ENCODE measurements at places on chromosomes 3 and 15.
A peak's percentile ranks its signal among the peaks of the same experiment; 100 is the strongest.

GRCh38 chr3:67154429-67154828 is 156.3 kb downstream of the KBTBD8 start:
- no peak for DNase-seq

- DNase-seq = peak; percentile 59
Observed at GRCh38 chr3:130963878-130964277, 62.7 kb downstream of the ASTE1 start.

DNA sequence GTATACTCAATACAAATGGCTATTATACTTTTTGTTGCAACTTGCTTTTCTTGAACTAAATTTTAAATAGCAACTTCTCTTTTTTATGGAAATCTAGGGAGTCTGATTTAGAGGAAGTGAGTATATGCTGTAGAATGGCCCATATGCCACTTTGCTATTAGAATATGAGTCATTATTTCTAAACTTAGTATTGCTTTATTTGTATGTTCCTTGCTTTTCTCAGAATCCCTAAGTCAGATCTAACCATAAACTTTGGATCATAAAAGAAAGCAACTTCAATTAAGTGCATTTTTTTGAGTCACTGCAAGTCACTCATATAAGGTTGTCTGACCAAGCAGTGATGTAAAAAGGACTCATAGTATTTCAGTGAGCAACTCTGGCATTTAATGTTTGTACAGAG is 17.5 kb upstream of the SPTSSB start:
- DNase-seq = no peak

DNA sequence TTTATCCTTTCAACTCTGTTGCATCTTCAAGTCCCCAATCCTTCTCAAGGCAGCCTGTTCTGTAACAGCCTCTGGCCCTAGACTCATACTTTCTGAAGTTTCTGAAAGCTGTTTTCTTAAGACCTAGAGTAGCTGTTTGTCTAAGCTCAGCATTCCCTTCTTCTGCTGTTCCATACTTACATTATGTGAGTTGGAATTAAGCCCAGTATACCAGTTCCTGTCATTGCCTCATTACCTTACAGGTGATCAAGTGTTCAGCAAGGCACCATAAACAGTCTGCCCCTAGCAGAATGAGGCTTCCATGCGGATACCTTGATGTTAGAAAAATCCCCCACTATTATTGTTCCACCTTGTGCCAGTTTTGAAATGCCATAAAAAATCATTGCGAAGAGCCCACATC is 180.6 kb downstream of the PLCL2 start:
- no peak for DNase-seq

- no peak for DNase-seq
Observed at GRCh38 chr15:38202361-38202760, 50.3 kb upstream of the SPRED1 start.

DNA sequence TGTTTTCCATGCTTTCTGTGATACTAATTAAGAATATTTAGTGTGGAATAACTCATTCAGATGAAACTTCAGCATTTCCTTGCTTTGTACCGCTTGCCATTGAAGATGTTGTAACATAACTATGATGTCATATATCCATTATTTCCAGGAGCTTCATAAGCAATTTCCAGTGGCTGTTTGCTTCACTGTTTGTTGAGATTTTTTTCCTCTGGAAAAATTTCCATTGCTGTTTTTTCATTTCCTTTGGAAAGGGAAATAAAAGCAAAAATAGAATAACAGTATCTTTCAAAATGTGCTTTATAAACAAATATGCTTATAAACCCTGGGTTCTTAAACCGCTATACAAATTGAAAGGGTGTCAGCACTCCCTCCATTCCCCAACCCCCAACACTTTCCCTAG is 319.6 kb upstream of the SEMA6D start:
- DNase-seq = no peak

DNA sequence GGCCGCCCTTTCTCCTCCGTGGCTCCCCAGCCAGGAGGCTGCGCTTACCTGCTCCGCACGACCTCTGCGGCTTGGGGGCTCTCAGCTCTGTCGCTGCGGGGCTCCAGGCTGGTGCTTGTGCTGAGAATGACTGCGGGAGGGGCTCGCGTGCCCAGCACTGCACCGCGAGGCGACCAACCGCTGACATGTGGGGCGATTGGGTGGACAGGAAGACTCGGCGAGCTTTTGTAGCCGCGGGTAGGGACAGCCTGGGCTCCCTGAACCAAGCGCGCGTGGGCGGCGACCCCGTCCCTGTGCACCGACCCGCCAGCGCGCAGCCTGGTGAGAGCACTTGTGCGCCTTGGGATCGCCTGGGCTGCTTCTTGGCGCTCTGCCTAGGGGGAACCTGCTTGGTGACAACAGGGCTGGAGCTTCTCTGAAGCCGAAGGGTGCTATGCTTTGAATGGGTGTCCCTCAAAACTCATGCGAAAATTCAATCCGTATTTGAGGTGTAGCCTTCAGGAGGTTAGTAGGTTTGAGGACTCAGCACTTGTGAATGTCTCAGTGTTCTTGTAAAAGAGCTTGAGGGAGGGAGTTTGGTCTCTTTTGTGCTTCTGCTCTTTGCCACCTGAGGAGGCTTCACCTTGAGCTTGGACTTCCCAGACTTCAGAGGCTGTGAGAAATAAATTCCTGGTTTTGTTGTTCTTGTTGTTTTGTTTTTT is 50.4 kb downstream of the IL12A start:
- no peak for DNase-seq

DNA sequence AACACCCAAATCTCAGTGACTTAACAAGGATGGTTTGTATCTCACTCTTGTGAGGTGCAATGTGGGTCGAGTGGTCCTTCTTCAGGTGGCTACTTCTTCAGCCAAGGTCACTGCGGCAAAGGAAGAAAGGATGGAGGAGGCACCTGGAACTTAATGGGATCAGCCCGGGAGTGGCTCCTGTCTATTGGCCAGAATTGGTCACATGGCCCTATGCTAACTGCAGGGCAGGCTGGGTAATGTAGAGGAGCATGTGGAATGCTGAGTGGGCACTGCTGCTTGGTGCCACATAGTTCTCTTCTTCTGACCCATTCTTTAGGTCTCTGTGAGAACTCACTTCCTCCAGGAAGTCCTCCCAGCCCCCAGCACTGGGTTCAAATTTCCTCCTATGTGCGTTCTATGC is 20.3 kb upstream of the FAM3D start:
- DNase-seq = no peak

GRCh38 chr15:63941698-63942465 is 104.4 kb downstream of the DAPK2 start:
- DNase-seq = no peak

DNA sequence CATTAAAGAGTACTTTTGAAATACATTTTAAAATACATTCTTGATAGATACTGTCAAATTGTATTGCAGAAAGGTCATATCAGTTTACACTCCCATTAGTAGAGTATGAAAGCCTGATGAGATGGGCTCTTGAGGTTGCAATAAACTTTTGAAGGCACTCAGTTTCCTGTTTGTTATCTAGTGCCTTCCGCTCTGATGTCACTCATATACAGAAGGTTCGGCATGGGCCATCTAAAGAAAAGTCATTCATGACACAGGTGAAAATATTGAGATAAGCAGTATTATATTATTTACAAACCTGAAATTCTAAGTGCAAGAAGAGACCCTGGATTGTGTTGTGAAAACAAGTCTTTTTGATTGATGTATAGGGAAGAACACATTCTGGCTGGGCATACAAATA is 36.5 kb upstream of the DENND4A start:
- DNase-seq = no peak

GRCh38 chr3:44339181-44340057 is 853 bp downstream of the TCAIM start:
- DNase-seq = no peak

- DNase-seq = no peak
Observed at GRCh38 chr3:177787279-177788041, 590.2 kb upstream of the TBL1XR1 start.

DNA sequence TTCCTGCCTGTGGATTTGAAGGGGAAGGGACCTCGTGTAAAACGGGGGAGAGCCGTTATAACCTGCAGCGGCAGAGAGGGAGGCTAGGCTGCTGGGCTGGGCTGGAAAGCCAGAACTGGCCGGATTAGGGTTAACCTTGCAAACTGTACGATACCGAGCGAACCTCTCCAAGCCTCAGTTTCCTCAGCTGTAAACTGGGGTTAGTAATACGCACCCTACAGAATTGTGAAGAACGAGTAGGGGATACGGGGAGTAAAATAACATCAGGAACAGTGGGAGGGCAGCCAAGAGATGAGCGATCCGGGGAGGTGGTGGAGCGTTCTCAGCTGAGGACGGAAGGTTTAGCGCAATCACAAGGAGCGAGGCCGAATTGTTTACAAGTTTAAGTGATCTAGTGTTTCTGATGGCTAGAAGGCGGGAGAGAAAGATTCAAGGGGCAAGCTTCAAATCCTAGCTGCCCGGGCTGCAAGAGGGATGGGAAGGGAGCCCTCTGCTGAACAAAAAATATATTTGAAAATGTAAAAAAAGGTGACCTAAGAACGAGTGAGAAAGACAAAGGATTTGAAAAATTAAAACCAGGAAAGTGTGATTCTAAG is 768 bp upstream of the SEMA5B start:
- peak; percentile 70 for DNase-seq

DNA sequence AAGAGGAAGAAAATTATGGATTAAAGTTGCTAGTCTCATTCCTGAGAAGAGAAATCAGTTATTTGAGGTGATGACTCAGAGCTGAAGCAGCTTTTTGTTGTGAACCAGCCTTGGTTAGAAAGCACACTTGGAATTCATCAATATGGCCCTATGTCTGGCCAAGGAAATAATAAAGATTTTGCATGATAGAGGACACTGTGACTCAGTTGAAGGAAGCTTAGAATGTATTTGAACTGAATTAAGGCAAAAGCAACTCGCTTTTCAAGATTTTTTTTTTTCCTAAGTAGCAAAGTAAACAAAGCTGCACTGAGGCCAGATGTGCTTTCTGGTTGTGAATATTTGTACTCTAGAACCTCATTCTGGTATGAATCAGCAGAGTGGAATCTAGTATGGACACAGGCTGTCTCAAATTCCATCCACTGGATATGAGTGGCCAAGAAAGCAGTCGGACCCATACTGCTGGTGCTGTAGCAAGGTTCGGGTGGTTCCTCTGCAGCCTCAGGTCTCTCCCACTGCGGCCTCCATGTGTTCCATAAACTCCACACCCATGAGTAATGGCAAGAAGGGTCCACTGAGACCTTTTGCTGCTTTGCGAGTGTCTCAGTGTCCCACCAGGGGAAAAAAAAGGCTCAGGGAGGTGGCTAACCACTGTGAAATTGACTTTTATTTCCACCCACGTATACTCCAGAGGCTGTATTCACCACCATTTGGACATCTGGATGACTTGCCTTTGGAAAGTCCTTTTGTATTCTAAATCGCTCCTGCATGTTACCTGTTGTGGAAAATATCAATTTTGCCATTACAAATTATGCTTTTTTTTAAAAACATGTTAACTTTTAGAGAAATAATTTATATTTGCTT is 53.1 kb downstream of the TGFBR2 start:
- peak; percentile 31 for DNase-seq

- DNase-seq = no peak
Observed at GRCh38 chr15:26298010-26298658, 435.0 kb upstream of the ATP10A start.

DNA sequence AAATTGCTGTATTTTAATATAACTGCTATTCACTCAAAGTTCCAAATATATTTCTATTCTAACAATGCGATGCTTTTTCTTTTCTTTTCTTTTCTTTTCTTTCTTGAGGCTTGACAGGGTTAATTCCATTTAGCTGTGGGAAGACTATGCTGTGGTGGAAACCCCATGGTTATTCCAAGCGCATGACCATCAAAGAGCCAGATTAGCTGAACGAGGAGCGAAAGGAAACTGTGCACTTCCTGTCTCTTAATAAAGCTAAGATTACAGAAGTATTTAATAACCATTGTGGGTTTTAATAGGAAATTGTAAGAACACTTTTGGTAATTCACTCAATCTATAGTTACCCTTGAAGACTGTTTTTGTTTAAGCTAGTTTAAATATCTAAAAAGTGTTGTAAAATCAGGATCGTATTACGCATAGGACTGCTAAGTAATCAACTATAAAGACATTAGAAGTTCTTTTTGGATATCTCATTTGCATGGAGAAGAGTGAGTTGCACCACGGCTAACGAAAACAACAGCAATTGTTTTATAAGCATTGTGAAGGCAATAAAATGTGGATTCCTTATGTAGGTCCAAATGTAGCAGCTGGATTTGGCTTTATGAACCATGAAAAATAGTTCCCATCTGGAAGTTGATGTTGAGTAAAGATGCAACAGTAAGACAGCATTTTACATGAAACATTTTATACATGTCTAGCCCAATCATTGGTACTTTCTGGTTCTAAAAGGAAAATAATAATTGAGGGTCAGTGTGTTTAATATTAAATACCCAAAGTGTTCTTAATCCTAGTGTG is 105.4 kb downstream of the ZIC1 start:
- DNase-seq = no peak

- peak; percentile 23 for DNase-seq
Observed at GRCh38 chr15:66713843-66714508, 11.9 kb downstream of the SMAD6 start.

- no peak for DNase-seq
Observed at GRCh38 chr3:110973263-110973895, 98.2 kb upstream of the NECTIN3 start.

GRCh38 chr3:128369881-128370642 is 96.6 kb downstream of the DNAJB8 start:
- DNase-seq = peak; percentile 69
